ENCODE measurements at places on chromosomes 1 and 21.

- no peak for DNase-seq
Observed at GRCh38 chr1:151406176-151406575, 6.8 kb downstream of the PSMB4 start.

DNA sequence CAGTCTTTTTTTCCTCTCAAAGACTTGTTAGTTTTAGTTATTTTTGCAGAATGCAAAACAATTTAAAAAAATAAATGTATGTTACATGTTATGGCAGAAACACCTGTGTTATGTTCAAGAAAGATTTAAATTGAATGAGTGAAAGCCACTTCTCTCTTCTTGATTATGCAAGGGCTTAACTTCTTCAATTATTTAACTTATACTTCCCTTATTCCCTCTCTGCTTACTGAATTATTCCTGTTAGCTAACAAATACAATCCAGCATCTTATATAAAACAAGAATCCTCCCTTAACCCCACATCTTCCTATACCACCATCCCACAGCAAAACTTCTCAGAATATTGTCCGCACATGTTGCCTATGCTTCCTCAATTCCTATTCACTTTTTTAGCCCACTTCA, 10.7 kb upstream of the FCER1A start:
- no peak for DNase-seq

- DNase-seq: no peak
Observed at GRCh38 chr1:59885160-59885832, 41.3 kb downstream of the CYP2J2 start.

GRCh38 chr1:61004262-61005003, 77.9 kb upstream of the NFIA start:
- no peak for DNase-seq

DNA sequence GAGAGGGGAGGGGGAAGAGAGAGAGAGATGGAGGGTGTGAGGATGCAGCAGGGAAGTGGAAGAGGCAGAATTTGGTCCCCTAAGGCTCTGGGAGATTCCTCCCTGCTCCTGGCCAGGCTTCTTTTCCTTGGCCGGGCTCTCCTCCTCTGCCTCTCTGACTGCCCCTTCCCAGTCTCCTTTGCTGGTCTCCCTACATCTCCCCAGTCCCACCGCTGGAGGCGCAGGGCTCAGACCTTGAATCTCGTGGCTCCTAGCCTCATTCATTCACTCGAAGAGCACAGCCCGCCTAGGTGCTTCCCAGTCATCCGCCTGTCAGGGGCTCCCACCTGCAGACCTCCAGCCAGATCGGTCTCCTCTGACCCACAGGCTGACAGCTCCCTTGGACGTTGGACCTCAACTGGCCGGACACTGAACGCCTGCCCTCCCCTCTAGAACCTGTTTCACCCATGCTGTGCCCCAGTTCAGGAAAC, 76.5 kb downstream of the VWA5B1 start:
- peak; percentile 41 for DNase-seq

DNA sequence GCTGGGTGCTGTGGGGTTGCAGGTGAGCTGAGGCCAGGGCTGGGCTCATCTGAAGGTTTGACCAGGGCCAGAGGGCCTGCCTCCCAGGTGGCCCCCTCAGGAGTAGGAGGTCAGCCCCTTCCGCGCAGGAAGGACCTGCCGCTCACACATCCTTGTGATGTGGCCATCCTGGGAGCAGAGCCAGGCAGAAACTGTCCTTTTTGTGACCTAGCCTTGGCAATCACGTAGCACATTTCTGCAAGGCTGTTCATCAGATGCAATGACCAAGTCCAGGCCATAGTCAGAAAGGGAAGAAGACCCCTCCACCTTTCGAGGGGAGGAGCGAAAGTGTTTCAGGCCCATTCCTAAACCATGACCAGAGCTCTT, 55.5 kb upstream of the TRAPPC10 start:
- DNase-seq: peak; percentile 41
